NCI-H1930 (cell line): ENCODE measurements at places on chromosomes 1 and 21.

- DNase-seq = no peak
Measured at GRCh38 chr1:8864713-8865344, 13.7 kb downstream of the ENO1 start.

DNA sequence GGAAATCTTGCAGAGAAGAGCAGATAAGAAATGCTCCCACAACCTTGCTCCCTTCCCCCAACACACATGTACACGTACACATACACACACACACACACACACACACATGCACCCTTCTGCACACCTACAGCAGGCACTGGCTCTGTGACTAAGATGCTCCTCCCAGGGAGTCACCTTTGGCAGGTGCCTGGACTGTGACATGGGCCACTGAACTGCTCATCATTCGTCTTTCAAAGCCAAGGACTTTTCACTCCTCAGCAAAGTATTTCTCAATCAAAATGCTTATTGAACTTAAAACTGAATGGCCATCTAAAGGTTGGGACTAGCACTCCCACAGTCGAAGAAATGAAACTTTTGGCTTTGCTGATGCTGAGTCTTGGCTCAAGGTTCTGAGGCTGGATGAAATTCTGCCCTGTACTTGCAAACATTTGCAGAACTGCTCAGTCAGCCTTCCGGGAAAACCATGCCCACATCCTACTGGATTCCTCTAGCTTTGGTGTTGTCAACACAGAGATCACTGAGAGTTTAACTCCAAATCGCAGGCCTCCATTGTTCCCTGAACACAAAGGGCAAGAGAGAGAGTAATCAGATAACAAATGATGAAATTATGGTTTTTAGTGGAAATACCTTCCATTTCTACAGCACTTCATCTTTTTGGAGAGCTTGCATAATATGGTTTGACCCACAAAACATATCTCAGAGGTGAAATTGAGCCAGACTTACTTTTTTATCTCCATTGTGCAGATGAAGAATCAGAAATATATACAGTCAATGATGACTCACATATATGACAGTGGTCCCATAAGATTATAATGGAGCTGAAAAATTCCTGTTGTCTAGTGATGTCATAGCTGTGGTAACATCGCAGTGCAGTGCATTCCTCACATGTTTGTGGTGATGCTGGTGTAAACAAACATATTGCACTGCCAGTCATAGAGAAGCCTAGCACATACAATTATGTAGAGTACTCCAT is 72.4 kb upstream of the BCAR3 start:
- DNase-seq = no peak

GRCh38 chr1:248860007-248860406 is 1.1 kb upstream of the ZNF692 start:
- DNase-seq = no peak

DNA sequence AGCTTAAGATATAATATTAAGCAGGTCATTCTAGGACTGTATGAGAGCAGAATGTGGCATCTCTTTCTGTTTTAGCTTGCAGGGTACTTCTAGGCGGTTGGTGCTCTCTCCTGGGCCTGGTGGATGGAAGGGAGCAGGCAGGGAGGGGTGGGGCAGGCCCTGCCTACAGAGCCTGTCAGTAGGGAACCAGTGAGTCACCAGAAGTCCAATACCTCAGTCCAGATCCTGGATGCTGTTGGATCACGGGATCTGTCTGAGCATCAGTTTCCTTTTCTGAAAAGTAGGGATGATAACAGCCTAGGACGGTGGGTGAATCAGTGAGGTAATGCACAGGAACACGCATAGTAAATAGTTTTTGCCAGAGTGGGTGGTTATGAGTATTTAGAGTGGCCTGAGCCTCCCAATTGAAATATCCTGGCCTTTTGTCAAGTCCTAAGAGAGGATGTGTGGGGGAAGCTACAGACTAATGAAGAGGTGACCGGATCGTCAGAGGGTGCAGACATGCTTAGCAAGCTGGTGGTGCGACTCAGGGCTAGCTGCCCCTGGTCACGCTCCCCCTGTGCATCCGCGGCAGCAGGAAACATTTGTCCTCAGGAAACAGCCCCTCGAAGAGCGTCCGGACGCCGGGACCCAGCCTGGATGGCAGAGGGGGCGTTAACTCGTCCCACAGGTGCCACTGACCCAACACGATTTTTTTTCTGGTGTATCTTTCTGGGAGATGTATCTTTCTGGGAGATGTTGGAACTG is 23.9 kb downstream of the NAV1 start:
- DNase-seq = no peak

GRCh38 chr1:235287208-235287882 is 40.6 kb downstream of the ARID4B start:
- no peak for DNase-seq

GRCh38 chr1:15117671-15118325 is 35.7 kb upstream of the TMEM51 start:
- no peak for DNase-seq

DNA sequence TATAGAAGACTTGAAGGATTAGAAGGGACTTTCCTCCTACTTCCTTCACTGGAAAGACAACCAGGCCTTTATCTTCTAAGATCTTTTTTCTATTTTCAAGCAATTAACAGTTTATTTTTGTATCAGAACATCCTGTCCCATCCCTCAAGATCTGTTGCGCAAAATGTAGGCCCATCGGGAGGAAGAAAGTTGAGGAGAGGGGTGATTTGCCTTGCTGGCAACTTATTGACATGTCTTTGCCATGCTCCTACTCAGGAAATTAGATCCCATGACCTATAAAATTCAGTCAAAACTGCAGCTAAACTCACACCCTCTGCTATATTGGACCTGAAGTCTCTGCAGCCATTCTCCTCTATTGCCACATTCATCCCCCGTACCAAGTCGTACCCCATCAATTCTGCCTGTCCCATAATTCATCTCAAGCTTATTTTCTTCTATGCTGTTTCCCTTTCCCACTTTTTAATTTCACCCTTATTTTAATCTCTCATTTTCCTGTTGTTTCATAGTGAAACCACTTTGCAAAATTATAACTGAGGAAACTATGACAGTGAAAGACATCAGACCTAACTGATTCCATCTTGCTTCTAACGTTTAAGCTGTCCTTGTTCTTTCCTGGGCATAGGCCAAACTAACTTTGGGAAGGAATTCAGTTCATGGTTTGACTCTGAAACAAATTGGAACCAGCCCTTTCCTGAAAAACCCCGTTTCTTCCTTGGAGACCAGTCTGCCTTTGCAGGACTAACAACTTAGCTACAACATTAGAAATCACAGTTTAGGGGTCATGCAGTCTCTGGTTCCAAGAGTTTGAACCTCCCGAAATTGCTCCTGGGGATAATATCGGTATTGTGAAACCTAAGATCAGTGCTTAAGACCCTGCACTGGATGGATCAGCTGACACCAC is 195.7 kb upstream of the PTBP2 start:
- no peak for DNase-seq

DNA sequence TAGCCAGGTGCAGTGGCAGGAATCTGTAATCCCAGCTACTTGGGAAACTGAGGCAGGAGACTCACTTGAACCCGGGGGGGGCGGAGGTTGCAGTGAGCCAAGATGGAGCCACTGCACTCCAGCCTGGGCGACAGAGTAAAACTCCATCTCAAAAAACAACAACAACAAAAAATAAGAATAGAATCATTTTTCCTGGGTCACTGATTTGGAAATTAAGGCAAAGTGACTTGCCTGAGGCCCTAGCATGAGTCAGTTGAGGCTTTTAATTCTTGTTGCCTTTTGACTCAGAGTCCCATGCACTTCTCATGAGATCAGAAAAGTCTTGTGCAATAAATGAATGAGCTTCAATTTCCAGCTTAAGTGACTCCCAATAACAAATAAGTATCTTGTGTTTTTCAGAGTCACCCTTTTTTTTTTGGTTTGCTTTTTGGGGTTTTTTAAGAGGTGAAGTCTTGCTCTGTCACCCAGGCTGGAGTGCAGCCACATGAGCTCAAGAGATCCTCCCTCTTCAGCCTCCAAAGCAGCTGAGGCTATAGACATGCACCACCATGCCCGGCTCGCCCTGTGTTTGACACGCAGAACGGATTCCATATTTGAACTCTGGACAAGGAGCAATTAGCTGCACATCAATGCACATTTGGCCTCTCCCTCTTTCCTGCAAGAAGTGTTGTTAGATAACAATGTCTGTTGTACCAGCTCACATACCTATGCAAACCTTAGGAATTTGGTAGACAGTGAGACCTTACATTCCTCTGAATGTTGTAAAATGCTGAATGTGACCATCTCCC is 3.4 kb upstream of the PLEKHM2 start:
- no peak for DNase-seq

GRCh38 chr1:241213139-241213538 is 143.9 kb downstream of the RGS7 start:
- no peak for DNase-seq

GRCh38 chr1:27163093-27163492 is 8.2 kb upstream of the SLC9A1 start:
- peak; percentile 49 for DNase-seq

DNA sequence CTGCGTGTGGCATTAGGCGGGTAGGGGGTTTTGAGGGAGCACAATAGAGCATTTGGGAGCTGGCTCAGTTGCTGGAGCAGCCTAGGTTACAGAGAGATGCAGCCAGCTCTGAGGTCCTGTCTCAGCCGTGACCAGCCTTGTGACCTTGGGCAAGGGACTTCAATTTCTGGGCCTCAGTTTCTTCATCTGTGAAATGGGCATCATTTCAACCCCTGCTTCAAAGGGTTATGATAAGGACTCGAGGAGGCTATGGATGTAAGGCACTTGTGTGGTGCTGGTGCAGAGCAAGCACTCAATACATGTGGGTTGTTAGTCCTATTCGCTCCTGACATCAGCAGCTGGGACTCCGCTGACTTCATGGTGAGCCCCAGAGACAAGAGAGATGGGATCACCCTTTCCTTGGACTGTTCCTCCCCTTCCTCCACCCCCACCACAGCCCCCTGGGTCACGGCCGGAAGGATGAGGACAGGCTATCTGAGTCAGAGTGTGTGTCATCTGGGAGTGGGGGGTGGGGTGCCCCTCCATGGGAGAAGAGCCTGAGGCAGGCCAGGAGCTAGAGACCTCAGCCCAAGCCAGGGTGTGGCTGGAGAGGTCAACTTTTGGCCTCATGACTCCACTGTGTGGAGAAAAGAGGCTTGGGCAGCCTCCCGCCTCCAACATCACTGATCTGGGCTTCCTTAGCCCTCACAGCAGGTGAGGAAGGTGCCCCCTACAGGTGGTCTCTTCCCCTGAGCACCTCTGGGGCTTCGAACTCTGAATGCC is 71.4 kb upstream of the ZBTB40 start:
- no peak for DNase-seq

GRCh38 chr1:37794372-37795339 is 1.0 kb downstream of the MANEAL start:
- DNase-seq = no peak
